Amniotic stem cell (primary cell): ENCODE measurements at places on chromosomes 12 and 14.

GRCh38 chr12:1463073-1463905 is 131.1 kb downstream of the FBXL14 start:
- DNase-seq = no peak

DNA sequence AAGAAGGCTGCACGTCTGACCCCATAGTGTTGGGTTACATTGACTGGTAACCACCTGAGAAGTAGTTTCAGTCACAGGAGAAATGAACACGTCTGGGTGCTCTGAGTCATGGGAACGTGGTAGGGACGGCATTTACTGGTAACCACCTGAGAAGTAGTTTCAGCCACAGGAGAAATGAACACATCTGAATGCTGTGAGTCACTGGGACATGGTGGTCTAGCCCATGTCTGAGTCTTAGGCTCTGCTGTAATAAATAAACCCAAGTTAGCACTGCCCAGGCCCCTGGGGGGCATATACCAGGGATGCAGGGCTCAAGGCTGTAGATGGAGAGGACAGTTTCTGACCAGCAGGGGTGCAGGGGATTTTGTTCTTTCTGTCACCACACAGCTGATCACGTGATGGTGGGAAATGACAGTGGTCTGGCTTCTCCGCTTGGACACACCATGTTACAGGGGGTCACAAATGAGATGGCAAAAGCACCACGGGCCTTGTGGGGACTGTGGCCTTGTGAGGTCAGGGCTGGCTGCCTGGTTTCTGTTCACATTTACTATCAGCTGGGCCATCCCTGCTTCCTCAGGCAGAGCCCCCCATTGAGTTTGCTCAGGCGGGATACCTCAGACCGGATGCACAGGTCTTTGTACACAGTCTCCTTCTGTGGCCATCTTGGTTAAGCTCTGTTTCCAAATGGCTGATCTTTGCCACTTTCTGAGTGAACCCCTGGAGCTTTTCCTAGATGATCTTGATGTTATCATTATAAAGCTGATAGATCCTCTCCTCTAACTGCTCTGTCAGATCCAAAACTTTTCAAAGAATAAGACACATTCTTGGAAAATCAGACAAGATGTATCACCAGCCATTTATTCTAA is 9.8 kb upstream of the C12orf42 start:
- DNase-seq = no peak

- no peak for DNase-seq
Observed at GRCh38 chr12:111181143-111181726, 187.7 kb downstream of the PHETA1 start.

GRCh38 chr12:104535369-104535768 is 78.6 kb downstream of the CHST11 start:
- DNase-seq = no peak

DNA sequence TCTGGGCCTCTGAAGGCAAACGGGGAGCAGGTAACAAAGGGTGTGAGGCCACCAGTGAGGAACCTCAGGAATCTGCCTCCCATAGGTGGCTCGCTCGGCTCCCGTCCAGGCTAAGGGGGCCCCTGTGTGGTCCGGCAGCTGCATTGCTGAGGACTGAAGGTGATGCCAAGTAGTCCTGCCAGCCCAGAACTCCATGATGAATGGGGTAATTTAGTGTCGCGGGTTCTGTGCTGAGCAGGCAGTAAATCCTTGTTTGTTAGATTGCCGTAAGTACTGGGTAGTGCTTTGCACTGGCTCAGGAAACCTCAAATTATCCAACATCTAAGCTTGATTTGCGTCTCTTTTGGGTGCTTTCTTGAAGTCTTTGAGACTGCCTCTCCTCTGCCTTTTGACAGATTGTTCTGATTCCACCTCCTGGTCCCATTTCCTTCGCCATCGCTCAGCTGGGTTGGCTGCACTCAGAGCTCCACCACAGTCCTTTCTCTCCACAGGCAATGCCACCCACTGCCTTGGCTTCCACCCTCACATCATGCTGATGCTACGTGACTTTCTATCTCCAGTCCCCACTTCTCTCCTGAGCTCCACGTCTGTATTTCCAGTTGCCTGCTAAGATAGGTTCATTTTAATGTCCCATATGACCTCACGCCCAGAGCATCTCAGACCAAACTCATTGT is 392.0 kb downstream of the FUT8 start:
- DNase-seq = no peak

DNA sequence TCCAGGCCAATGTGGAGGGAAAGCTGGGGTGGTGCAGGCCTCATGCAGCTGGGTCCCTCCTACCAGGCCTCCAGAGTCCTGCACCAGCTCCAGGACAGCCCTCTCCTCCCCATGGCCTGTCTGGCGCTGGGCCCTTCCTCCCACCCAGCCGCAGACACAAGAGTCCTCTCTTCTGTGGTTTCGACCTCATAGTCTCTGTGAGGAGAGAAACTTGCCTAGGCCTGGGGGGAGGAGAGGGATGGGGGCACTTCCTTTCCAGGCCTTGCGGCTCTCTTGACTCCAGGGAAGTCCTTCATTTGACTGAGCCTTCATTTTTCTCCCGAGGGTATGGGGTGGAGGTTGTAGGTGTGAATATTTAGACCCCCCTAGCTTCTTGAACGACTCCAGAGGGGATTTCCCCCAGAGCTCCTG is 2.3 kb downstream of the MMP14 start:
- no peak for DNase-seq

- DNase-seq = no peak
Observed at GRCh38 chr14:93426750-93427149, 4.0 kb upstream of the UNC79 start.

GRCh38 chr12:110776410-110776809 is 33.7 kb upstream of the PPP1CC start:
- no peak for DNase-seq

- no peak for DNase-seq
Observed at GRCh38 chr14:102077382-102077709, 9.5 kb downstream of the HSP90AA1 start.

DNA sequence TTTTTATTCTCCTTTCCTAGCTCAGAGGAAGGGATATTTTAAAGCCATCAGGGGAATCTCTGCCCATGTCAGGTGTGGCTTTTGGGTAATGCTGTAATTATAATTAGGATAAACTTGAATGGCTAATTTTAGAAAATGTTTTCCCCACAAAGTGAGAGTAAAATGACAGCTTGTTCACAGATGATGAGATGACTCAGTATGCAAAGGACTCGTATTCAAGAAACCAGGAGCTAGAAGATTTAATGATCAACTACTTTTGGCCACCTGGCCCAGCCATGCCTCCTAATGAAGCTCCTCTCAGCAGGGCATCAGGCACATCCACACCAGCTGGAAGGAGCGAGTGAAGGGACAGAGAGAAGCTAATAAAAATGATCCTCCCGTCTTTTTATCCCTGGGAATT is 29.0 kb upstream of the PLEKHG7 start:
- DNase-seq = no peak

DNA sequence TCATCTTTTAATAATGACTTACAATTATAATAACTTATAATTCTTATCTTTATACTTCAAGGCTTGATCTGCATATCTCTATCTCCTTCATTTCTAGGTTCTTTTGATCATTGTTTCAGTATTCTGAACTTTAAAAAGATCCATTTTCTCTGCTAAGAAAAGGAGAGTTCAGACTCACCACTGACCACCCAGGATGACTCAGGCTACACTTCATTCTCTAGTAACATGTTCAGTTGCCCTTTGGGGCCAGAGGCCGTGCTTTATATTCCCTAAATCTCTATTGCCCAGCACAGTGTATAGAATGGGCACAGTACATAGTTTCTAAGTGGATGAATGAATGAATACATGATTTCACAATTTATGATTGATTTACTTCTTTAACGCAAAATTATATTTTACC is 268.7 kb downstream of the AKAP6 start:
- DNase-seq = no peak

GRCh38 chr14:78997811-78998210 is 827.6 kb downstream of the NRXN3 start:
- DNase-seq = no peak

DNA sequence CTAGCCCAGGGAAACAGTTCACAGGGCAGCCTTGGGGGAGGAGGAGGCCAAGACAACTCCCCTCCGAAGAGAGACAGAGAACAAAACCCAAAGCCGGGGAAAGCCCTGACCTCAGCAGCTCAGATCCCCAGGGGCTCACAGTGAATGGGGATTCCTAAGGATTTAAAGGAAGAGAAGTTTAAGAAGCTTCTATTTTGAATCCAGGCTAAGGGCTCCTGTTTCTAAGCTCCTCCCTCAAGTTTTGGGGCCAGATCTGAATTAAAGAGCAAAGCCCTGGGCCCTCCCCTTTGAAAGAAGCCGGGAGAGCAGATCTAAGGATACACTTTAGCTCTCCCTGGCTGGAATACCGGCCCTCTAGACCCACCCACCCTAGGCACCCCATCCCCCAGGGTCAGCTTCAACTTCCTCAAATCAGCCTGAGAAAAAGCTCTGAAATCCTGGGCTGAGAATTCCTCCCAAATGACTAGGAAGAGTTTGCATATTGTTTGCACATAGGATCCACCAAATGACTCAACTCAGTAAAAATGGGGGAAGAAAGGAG is 3.9 kb downstream of the KDM2B start:
- DNase-seq = peak; percentile 86

GRCh38 chr14:89420502-89420901 is 3.5 kb upstream of the FOXN3 start:
- DNase-seq = no peak

- DNase-seq = no peak
Observed at GRCh38 chr12:46218322-46219095, 50.3 kb downstream of the SLC38A1 start.

DNA sequence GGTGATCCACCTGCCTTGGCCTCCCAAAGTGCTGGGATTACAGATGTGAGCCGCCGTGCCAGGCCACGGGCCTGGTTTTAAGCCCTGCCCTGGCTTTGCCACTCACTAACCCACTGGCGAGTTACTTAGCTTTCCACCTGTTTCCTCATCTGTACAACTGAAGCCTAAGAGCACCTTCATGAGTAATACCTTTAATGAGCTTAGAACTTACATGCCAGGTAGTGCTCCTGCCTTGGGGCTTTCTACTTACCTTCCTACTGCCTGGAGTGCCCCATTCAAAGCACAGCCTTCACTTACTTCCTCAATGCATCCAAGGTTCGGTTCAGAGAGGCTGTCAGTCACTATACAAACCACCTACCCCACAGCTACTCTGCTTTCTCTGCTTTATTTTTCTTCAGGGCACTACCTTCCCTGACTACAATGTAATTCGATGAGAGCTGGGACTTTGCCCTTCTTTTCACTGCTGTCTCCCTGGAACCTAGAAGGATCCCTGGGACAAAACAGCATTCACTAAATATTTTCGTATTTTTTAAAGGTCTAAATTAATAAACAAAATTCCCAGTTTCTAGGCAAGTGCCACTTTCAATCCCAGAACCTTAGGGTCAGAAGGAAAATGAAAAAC is 13.8 kb downstream of the ZCCHC8 start:
- DNase-seq = no peak

DNA sequence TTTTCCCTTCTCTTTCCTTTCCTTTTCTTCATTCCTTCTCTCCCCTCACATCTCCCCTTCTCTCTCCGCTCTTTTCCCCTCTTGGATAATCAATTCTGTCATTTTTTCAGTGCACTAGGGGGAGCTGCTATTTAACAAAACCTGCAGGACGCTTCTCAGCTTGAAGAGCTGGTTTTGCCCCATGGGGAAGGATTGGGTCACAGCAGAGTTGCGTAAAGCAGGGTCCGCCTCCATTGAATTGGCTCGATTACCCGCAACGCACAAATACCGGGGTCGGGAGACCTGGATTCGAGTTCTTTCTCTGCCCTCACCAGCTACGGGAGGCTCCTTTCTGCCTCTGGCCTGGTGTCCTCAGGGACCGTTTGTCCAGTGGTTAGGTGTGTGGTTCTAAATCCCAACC is 42.1 kb upstream of the CHGA start:
- DNase-seq = no peak

- DNase-seq = peak; percentile 54
Observed at GRCh38 chr14:52951681-52952554, 1.1 kb upstream of the FERMT2 start.

- no peak for DNase-seq
Observed at GRCh38 chr14:75847584-75847983, 134.2 kb downstream of the TGFB3 start.

DNA sequence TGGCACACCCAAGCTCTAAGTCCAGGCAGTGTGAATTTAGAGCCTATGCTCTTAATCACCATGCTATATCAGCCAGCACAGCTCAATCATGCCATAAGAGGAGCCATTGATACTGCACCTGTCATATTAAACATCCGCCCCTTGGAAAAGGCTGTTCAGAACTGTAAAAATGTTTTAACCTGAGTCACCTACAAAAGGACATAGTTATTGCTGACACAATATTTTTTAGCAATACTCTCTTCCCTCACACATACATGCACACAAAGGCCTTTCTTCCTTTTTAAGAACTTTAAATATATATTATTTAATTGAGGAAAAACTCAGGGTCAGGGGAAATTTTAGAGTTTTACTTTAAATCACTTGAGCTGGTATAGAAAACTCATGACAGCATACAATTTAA is 83.5 kb upstream of the ATXN7L3B start:
- no peak for DNase-seq

DNA sequence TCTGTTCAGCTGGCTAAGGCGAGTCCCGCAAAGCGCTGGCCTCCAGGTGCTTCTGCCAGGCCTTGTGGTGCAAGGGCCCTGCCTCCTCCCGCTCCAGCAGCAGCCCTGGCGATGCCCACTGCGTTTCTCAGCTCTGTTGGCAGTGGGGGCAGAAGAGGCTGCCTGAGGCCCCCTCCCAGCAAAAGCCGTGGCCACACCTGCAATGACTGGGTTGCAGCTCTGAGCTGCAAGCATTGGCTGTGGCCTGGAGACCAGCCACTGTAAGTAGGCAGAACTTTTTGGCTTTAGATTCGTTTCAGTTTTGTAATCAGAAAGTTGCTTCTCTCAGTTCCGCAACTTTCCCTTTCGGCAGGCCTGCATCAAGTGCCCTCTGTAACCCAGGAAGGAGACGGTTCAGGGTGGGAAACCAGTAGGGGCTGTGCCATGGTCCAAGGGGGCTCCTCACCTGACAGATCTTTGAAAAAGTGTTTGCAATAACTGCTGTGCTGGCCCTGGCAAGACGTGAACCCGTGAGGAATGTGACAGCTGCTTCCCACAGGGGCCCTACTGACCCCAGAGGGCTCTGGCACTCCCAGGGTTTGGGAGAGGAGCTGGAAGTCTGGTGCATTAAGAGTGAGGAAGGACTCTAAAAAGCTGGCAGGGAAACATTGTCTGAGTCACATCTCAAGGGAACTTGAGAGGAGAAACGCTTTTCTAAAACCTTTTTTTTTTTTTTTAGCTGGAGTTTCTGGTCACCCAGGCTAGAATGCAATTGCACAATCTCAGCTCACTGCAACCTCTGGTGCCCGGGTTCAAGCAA is 54.5 kb upstream of the MAX start:
- peak; percentile 35 for DNase-seq

GRCh38 chr14:41167040-41167439 is 439.6 kb upstream of the LRFN5 start:
- DNase-seq = no peak

- peak; percentile 92 for DNase-seq
Observed at GRCh38 chr14:52068615-52069306, at the start of gene NID2. TSS of gene NID2 (minus strand) at chr14:52069059. CDS start at chr14:52068994, 65 bp downstream.

DNA sequence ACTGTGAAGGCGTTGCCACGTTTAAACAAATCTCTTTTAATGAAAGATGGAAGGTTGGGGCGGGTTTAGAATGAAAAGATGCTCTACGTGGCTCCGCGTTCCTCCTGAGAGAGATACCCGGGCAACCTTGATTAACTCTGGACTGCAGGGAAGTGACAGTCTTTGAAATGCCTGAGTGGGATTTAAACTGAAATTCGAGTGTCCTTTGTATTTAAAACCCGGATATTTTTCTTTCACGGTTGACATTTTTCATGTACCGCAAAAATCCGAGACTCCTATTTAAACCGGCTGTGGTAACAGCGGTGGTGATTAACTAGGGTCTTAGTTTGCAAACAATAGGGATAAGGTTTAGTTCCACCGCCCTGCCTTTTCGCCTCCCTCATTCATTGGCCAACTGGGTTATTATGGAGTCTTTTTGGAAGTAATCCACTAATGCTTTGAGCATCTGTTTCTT is 707 bp downstream of the G2E3 start:
- DNase-seq = no peak
